ENCODE measurements at places on chromosomes 5 and 9.

GRCh38 chr9:93846349-93846748 lies 108.8 kb downstream of the BARX1 start:
- no peak for DNase-seq

- DNase-seq, result no peak
Measured at GRCh38 chr5:58469896-58470295, 10.0 kb upstream of the PLK2 start.

- peak; percentile 13 for DNase-seq
Measured at GRCh38 chr5:95863383-95863757, 40.8 kb upstream of the GLRX start.

DNA sequence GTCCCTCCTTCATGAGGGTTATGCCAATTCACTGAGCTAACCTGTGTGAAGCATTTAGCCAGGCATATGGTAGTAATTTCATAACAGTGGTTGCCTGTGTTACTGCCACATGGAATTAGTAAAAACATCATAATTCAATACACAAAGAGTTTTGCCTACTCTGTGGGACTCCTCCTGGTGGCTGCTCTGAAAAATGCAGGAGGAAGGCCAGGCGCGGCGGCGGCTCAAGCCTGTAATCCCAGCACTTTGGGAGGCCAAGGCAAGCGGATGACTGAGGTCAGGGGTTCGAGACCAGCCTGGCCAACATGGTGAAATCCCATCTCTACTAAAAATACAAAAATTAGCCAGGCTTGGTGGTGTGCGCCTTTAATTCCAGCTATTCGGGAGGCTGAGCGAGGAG lies 547.3 kb downstream of the CDK5RAP2 start:
- DNase-seq, result no peak

DNA sequence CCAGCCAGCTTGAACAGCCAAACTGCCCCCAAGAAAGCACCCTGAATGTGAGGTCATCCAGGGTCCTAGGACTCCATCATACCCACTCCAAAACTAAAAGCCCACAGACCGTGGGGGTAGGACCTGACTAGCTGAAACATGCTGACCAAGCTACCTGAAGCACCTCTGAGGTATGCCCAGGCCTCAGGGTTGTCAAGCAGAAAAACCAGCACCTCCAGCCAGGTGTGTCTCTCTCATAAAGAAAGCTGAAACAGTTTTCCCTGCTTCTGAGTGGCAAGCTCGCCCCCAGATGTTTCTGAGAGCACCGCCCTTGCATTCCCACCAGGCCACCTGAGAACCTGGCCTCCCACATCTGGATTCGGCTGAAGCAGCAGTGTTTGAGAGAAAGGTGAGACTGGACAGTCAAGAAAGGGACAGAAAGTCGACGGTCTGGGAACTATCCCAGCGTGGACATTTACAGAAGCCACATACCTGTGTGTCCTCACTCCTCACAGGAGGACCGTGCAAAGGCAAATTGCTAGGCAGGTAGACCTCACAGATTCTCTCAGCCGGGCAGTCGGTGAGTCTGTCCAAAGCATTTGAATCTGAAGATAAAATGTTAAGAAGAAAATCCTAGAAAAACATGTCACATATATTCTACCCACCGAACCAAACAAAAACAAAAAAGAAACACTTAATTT lies 155.6 kb upstream of the RASEF start:
- DNase-seq, result no peak

- DNase-seq, result peak; percentile 15
Measured at GRCh38 chr9:34047864-34048726, 592 bp downstream of the UBAP2 start.

DNA sequence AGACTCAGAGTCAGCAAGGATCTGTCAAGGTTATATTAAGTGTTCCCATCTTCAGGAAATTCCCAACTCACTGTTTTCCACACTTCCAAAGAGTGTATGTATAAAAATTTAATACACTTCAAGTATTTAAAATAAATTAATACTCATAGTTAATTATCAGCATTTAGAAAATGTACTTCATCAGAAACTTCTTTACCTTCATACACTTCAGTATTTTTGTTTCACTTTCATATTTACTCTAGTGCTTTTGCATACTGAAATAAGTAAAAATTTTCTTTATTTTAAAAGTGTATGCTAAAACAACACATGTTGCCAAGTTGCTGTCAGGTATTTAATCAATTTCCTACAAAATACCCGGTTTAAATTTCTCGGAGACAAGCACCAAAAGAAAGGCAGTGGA lies 16.5 kb downstream of the RICTOR start:
- DNase-seq, result no peak

DNA sequence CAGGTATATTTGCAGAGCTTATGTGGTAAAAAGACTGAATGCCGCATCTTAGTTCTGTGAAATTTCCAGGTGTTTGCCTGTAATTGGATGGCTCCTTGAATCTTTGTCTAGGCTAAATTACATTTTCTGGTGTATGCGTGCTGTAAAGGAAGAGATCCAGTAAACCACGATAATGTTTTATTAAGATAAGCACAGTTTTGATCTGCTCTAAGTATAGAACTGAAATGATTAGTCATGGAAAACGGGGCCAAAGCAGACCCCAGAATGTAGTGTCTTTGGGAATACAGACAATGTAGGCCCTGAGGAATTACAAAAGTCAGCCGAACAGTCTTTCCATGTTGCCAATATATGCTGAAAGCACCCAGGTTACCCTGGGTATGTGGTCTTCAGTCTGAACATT lies 257.3 kb downstream of the FANCC start:
- DNase-seq, result no peak

- no peak for DNase-seq
Measured at GRCh38 chr9:18660001-18660400, 186.0 kb downstream of the ADAMTSL1 start.

GRCh38 chr9:136012651-136013050 lies 51.5 kb upstream of the UBAC1 start:
- no peak for DNase-seq

- no peak for DNase-seq
Measured at GRCh38 chr9:107615321-107615720, 125.8 kb upstream of the KLF4 start.

GRCh38 chr9:86217076-86217755 lies 42.2 kb downstream of the C9orf153 start:
- DNase-seq, result no peak

All from substantia nigra (tissue), 51 donors.